ENCODE measurements at places on chromosomes 3 and 15.
A peak's percentile ranks its signal among the peaks of the same experiment; 100 is the strongest.

DNA sequence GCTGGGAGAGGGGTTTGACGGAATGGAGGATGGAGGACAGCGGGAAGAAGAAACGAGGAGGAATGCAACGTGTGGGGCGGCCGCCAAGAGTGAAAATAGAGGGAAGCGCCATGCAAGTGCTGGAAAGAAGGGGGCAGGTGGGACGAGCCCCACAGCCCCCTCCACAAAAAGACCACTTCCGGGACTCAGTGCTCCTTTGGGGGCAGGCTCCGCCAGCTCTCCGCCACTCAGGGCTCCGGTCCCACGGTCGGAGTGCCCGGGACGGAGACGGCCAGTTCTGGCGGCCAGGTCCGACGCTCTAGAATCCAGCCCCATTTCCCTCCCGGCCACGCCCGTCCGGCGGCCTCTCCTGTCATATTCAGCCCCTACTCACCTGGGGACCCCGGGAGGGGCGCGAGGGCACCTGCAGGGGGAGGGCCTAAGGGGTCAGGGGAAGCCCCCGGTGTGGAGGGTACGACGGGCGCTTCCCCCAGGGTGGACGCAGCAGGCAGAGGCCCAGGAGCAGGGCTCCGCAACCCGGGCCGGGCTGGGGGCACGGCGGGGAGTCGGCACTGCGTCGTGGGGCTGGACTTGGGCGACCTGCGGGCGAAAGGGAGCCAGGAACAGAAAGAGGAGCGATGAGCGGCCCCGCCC, 25.5 kb upstream of the CSPG4 start:
- DNase-seq: no peak

DNA sequence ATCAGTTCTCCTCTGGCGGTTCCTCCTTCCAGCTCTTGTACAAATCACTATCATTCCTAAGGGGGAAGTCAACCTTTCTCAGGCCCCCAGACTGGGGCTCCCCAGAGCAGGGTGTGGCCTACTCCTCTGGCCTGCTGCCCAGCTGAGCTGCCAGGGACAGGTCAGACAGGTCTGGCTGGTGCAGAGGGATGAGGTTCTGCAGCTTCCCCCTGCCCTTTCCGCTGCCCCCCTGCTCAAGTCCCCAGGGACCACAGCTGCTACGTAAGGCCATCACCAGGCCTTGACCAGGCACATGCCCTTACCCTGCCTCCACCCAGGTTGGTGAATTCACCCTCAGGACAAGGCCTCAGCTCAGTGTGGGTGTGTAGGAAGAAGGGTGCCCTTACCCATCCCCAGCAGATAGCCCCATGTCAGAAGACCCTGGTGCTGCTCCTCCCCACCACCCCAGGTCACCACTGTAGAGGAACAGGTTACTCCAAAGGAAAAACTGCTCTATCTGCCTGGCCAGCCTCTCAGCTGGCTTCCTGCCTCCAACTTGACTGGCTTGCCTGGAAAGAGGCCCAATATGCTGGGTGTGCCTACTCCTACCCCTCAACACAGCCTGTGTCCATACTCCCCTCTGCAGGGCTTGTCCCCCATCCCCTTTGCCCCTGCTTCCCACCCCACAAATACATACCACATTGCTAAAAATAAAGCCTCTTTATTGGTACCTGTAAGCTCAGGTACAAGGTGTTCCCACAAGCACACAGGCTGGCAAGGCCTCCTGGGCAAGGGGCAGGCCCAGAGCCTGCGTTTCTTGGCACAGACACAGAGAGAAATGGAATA, 12.0 kb downstream of the CSRNP1 start:
- no peak for DNase-seq

DNA sequence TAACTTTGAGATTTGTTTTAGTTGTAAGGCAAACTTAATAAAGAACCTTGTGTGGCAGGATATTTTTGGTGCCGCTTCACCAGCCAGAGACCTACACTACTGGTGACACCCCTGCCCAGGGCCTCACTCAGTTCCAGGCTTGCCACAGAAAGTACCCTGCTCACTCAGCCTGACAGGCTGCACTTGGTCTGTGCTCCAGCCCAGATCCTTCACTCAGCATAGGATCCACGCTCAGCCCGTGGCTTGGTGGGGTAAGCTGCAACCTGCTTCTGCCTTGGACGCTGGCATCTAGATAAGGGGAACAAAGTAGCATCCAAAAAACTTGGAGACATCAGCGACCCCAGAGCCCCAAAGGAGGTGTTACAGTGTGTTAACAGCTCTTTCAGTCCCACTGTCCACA, 825.5 kb downstream of the EPHA3 start:
- DNase-seq: no peak

DNA sequence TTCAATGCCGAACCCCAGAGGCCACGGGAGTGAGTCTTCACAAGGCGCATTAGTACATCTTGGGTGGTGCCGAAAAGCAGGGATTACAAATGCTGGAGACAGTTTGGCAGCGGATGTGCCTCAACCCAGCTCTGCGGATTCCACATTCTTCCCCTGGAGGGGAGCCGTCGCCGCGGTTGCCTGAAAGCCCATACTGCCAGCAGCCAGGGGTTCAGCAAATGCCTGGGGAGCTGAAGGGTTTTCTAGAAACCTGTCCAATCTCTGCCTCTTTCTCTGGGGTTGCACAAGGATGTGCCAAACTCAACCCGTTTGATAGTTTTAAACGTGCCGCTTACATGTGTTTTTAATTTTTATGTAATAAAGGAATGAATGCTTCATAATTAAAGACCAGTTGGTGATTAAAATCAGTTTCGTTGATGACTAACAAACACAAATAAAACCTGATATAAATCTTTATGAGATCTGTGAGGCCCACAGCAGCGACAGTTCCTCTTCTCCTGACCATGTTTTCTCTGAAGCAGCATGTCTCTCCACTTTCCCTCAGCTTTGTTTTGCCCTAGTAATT, 74.6 kb upstream of the LEKR1 start:
- DNase-seq: no peak

GRCh38 chr3:23193831-23194230, 9.3 kb upstream of the UBE2E2 start:
- DNase-seq: no peak

DNA sequence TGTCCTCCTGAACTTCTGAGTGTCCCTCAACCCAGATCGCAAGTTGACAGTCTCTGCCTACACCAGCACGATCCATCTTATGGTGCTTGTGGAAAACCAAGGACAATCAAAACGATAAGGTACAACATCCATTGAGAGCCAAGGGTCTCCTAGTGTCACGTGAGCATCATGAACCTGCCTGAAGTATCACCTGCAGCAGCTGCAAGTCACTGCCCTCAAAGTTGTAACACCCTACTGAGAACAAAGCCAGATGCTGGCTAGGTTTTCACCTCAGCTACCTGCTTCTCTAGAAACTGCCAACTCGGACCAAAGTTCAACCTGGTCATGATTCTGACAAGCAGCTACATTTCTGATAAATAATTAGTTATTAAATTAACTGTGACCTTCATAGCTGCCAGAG, 17.5 kb downstream of the C2CD4B start:
- DNase-seq: no peak

DNA sequence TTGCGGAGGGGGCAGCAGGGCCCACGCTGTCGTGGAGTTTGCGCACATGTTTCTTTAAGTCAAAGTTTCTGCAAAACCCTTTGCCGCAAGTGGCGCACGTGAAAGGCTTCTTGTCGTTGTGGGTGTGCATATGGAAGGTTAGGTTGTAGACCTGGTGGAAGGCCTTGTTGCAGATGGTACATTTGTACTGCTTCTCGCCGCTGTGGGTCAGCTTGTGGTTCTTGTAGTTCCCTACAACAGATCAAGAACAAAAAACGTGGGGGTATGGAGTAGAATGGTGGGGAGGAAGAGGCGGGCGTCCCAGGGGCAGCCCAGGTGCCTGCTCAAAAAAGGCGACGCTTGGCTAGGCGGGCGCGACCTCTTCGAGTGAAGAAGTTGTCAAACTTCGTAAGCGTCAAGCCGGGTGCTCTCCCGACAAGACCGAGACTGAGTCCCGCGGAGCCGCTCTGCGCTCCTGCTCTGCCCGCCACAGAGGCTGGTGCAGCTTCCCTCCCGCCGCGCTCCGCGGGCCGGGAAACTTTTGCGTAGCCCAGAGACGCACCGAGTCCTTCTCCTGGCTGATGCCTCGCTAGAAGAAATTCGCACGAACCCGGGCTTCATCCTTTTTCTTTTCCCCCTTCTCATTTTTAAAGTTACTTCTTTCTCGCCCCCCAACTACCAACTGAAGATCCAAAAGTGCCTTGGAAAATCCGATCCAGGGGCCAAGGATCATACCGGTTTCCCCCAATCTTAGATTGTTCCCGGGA, 3.1 kb downstream of the FEZF2 start:
- DNase-seq: no peak

GRCh38 chr3:27089068-27089467, 280.1 kb downstream of the NEK10 start:
- no peak for DNase-seq

DNA sequence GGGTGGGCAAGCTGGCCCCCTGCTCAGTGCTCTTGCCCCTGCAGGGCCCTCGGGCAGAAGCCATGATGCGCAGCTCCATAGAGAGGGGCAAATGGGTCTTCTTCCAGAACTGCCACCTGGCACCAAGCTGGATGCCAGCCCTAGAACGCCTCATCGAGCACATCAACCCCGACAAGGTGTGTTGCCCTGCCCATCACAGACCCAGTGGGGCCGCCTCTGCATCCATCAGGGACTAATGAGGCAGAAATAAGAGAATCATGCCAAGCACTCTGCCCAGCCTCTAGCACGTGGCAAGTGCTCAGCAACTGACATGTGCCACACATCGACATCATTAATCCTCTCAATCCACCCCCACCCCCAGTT, 49.4 kb downstream of the SEMA3G start:
- no peak for DNase-seq

DNA sequence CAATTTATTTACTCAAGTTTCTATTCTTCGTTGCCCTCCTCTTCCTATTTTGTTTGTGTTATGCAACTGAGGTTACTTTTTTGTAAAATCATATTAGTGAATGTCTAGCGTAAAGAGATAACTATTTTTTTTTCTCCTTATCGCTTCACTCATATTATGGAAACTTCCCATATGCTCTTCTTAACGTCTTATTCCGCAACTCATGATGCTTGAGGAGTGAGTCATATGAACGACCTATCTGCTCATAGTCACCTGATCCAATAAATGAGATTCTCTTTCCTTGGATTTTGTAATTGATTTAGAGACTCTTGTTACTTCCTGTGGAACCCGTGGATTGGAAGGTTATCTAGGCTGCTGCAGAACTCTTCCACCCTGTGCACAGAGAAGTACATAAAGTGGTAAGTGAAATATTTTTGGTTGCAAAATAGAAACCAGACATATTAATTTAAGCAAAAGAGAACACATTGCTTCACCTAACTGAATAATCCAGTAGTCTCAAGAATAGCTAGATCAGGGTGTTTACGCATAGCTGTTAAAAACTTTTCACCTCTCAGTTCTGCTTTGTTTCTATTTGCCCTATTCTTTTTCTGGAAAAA, 719.3 kb upstream of the SGO1 start:
- DNase-seq: no peak

- DNase-seq: peak; percentile 64
Measured at GRCh38 chr3:79032686-79033318, 735.0 kb downstream of the ROBO1 start.

- DNase-seq: no peak
Measured at GRCh38 chr3:191873736-191874135, 412.8 kb downstream of the PYDC2 start.

GRCh38 chr3:190486533-190486864, 27.4 kb upstream of the IL1RAP start:
- no peak for DNase-seq

DNA sequence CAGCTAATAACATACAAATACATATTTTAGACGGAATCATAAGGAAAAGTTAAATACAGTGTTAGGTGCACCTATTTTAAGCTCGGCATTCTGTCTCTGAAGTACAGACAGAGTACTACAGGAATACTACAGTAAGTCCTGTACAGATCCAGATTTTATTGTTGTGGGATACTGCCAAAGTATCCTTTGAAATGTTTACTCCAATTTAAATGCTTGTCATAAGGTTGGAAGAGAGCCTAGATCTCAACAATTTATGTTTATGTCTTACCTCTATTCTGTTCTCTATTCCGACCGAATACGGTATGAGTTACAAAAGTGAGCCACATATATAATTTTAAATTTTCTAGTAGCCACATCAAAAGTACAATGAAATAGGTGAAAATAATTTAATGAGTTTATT, 25.3 kb downstream of the PLD1 start:
- no peak for DNase-seq

- no peak for DNase-seq
Measured at GRCh38 chr3:185470323-185470722, 28.5 kb downstream of the TMEM41A start.

- no peak for DNase-seq
Measured at GRCh38 chr15:78434134-78434533, 3.9 kb upstream of the IREB2 start.

DNA sequence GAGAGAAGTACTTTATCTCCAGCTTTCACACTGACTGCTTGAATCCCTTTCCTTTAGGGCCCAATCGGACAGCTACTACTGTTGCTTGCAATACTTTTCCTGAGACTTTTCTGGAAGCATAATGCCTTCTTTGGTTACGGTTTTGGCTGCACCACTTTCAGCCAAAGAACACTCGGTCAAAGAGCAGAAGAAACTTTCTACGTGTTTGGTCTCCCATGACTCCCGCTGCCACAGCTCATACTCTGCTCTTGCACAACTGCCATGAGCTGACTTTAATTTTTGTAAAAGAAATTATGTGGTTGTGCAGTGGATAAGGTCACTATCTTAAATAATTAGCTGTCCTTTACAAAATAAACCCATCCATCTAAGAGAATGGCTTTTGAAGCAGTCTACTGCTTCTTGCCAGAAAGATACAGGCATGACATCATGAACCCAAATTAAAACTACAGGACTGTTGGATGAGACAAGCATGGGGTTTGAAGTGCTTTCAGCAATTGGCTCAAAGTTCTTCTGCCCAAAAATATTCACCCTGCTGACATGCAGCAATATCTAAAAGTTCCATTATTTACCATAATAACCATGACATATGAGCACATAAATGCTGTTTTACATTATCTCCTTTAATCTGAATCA, 42.0 kb downstream of the PROS1 start:
- no peak for DNase-seq

GRCh38 chr3:151697496-151697895, 36.2 kb upstream of the AADACL2 start:
- no peak for DNase-seq

GRCh38 chr3:16663854-16664712, 58.9 kb upstream of the DAZL start:
- DNase-seq: no peak

- no peak for DNase-seq
Measured at GRCh38 chr15:34609102-34610057, 25.9 kb upstream of the GOLGA8B start.

- peak; percentile 63 for DNase-seq
Measured at GRCh38 chr3:50138266-50139200, 16.6 kb upstream of the SEMA3F start.

DNA sequence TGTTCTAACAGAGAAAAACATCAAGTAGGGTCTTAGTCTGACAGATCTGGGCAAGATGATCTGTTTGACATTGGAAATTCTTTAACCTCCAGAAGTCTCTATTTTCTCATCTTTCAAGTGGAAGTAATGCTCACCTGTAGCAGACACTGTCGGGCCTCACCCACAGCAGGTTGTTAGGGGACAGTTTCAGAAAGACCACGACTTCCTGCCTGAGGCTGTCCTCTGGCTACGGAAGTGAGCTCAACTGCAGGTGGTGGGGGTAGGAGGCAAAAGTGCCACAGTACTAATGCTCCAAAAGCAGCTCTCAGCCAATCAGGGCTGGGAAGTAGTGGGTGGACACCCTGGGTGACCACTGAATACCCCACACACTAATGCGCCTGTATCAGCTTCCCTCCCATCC, 111.4 kb upstream of the TOPAZ1 start:
- no peak for DNase-seq
